Occipital lobe (tissue), 3 donors: ENCODE measurements at places on chromosomes 5 and 9. TPM values are rescaled to one million over a fixed set of nuclear protein-coding genes. Genes with fewer than 3 reads are reported as not detected.

- DNase-seq: no peak
Measured at GRCh38 chr5:53087171-53087570, 22.4 kb downstream of the MOCS2 start.

GRCh38 chr5:141135030-141135717, at the start of gene PCDHB5:
Gene PCDHB5, plus strand, starts transcription at chr5:141135206. Its CDS starts 229 bp downstream, at chr5:141135435.
- DNase-seq: no peak

DNA sequence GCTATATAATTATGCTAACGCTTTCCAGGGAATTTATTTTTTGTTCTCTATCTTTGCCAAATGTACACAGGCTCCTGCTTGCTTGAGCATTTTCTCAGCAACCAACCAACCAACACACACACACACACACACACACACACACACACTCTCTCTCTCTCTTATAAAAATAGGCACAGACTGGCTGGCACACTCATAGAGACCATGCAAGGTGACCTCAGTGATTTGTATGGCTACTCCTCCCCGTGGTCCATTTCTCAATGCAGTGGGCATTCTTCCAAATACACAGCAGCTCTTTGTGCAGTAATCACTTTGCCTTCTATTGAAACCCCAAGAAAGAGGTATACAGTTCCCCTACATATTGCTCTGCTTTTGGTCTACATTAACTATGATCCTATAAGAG, 416.0 kb downstream of the MAN2A1 start:
- DNase-seq: no peak

DNA sequence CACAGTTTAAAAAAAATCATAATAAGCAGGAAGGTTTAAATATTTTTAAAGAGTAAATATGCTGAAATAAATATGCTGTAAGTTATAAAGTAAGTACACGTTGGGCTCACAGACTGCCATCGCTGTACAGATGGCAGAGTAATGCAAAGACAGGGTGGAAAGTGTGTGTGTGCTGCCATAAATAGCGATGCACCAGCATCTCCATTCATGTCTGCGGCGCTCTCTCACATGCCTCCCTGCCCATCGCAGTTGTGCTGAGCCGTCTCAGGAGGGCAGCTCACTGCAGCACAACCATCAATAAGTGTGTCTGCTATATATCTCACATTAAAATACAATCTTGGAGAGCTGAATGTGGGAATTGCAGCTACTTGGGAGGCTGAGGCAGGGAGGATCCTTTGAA, 14.3 kb downstream of the MOCS2 start:
- DNase-seq: no peak

- DNase-seq: no peak
Measured at GRCh38 chr5:133123297-133123696, 71.5 kb downstream of the HSPA4 start.

The BRINP1 gene
- total RNA-seq: 51.3 TPM

The PPP1R26 gene
- total RNA-seq: 38.5 TPM
